ENCODE measurements at places on chromosomes 4 and X.
A peak's percentile ranks its signal among the peaks of the same experiment; 100 is the strongest.

GRCh38 chrX:150366951-150367545, 3.9 kb downstream of the MAMLD1 start:
- DNase-seq, result no peak

GRCh38 chr4:107058828-107059227, 22.7 kb upstream of the DKK2 start:
- no peak for DNase-seq

DNA sequence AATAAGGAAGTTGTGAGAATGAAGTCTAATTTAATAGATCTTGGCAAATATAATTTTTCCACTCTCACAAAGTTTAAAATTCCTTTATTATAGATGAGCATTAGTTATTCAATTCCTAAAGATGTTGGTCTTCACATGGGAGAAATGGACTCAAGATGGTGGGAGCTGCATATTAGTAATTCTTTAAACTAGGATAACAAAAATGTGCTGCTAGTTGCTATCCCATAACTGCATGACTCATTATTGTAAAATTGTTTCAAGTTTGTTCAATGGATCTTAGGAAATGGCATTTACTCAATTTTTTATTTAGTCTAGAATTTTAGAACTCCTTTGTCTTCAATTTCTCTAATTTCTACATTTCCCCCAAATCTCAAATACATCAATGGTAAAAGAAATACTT, 155.8 kb downstream of the ATP10D start:
- DNase-seq, result no peak

- DNase-seq, result no peak
Observed at GRCh38 chr4:124206779-124207605, 505.5 kb downstream of the ANKRD50 start.

GRCh38 chr4:25654031-25654970, 1.4 kb upstream of the SLC34A2 start:
- DNase-seq, result peak; percentile 38

- DNase-seq, result no peak
Observed at GRCh38 chr4:182169572-182169971, 73.6 kb upstream of the TENM3 start.

- no peak for DNase-seq
Observed at GRCh38 chrX:152614791-152615190, 22.9 kb upstream of the GABRQ start.
